LHCN-M2 (cell line): ENCODE measurements at places on chromosomes 3 and 15. TPM values are rescaled to one million over a fixed set of nuclear protein-coding genes. Genes with fewer than 3 reads are reported as not detected.

TRH gene
- not detected in 2 replicates for total RNA-seq

SLC6A11 gene
- total RNA-seq, result not detected in 2 replicates

IL17RC gene
- total RNA-seq, result 30.1 and 42.3 TPM in 2 replicates

INO80 gene
- 16.7 and 17.1 TPM in 2 replicates for total RNA-seq

- DNase-seq, result peak; percentile 23
Measured at GRCh38 chr3:188832961-188833721, 338.6 kb upstream of the TPRG1 start.

GRCh38 chr3:34988296-34988695 lies 651.0 kb upstream of the ARPP21 start:
- DNase-seq, result no peak

DNA sequence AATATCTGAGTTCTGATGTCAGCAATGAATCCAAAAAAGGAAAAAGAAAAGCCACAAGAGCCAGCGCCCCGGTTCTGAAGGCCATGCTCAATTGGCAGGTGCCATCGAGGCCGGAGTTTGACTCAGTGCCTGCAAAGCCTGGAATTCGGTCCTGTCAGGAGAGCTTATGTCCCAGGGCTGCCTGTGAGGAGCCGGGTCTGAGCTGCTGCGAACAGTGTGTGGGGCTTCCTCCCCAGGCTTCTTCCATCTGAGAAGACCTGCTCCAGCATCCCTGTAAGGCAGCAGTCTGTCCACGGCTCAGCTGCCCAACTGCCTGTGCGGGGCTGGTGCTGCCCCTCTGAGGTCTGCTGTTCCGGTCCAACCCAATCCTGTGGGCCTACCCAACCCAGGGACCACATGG lies 46.1 kb downstream of the ROPN1B start:
- DNase-seq, result no peak

- no peak for DNase-seq
Measured at GRCh38 chr3:107590786-107591185, 68.0 kb downstream of the BBX start.

DNA sequence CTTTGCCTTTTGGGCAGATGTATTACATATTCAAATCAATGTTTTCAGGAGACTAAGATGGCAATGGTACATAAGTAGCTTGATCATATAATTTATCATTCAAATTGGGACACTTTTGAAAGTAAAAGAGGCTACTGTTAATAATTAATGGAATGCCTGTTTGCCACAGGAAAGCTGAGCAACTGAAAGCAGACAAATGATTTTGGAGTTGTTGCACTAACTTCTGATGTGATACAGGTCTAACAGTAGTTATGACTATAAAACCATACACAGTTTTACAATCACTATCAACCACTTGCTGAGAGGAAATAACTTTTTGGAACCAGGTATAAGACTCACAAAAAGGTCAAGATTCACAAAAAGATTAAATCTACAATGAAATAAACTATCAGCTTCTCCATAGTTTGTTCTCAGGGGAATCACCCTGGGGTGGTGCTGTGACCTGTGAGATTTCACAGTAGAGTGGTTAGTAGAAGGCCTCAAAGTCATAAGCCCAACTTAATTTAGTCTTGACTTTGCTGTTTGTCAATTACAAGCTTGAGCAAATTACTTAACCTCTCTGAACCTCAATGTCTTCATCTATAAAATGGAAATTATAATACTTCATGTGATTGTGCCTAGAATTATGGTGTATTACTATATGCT lies 42.7 kb downstream of the HHLA2 start:
- no peak for DNase-seq

DNA sequence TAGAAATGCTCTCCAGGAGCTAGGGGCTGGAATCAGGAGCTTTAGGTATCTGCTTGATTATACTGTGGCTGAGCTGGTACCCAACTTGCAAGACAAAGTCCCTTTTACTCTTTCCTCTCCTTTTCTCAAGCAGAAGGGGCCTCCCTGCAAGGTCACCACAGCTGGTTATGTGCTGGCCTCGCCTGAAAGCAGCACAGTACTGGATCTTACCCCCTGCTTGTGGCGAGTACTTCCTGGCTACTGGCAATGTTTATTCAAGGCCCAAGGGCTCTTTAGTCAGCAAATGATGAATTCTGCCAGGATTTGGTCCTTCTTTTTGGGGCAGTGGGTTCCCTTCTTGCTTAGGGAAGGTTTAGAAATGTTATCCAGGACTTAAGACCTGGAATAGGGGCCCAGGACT lies 234.6 kb downstream of the RAP2B start:
- no peak for DNase-seq

GRCh38 chr3:103992469-103992868 lies 1374.2 kb upstream of the ALCAM start:
- DNase-seq, result no peak

DNA sequence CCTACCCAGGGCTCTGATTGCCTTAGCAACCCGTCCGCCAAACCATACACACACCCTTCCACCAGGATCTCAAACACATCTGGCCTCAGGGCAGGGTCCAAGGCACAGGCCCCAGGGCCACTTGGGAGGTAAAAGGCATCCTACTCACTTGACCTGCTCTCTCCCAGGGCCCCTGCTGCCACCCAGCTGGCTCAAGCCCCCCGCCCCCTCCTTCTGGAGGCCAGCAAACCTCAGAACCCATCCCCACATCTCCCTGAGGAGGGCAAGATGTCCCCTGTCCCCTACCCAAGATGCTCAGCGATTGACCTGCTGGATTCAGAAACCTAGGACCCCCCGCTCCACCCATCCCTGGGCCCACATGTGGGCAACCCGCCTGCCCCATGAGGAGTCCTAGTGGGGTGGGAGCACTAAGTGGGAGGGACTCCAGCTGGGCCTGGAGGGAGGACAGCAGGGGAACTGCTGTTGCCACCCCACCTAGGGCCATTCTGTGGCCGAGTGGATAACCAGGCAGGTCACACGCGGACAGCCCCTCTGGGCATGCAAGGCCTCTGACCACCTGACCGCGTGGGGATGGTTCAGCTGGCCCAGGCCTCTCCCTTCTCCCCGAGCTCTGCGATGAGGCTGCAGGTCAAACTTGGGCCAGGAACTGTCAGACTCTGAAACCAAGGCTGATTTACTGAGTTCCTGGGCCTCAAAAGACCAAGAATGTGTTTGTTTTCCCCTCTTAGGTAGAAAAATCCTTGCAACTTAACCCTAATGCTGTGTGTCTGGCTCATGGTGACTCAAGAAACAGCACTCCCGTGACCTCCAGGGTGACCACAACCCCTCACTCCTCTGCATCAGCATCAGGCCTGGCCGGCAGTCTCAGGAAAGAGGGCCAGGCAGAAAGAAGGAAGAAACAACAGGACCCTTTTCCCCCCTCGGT lies 4.2 kb downstream of the MFGE8 start:
- DNase-seq, result peak; percentile 53

DNA sequence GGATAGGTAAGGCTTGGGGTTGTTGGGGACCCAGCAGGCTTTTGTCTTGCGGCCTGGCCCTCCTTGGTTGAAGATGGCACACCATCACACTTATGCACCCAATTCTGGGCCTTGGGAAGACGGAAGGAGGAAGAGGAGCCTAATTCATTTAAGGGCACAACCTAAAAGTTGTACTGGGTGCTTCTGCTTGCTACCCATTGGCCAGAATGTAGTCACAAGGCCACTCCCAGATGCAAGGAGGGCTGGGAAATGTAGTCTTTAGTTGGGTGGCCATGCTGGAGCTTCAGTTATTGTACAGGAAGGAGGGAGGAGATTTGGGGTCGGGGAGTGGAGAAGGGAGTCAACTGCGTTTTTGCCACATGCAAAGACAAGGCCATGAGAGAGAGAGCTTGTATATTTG lies 109.2 kb downstream of the TMEM266 start:
- DNase-seq, result no peak

DNA sequence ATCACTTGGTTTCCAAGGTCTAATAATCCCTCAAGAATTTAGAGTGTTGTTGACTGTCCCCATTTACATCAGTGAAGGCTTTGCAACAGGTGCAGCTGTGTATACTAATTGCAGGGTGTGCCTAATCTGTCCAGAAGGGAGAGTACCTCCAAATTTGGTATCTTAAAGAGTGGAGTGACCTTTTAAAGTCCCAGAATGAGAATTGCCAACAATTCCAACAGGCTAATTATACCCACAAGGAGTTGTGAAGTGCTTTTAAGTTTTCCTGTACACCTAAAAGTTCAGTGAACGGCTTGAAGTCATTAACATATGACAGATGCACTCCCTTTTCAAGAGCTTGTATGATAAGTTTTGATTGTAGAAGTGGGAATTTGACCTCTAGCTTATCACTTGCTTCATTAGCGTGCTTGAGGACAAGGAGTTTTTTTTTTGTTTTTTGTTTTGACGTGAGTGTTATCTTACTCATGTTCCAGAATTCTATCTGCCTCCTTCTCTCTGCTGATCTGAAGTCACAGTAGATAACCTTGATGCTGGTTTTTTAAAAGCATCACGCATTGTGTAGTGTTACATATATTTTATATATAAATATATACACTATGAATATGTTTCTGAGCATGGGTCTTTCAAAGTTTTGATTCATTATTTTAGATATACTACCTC lies 26.3 kb downstream of the CDIN1 start:
- peak; percentile 33 for DNase-seq

DNA sequence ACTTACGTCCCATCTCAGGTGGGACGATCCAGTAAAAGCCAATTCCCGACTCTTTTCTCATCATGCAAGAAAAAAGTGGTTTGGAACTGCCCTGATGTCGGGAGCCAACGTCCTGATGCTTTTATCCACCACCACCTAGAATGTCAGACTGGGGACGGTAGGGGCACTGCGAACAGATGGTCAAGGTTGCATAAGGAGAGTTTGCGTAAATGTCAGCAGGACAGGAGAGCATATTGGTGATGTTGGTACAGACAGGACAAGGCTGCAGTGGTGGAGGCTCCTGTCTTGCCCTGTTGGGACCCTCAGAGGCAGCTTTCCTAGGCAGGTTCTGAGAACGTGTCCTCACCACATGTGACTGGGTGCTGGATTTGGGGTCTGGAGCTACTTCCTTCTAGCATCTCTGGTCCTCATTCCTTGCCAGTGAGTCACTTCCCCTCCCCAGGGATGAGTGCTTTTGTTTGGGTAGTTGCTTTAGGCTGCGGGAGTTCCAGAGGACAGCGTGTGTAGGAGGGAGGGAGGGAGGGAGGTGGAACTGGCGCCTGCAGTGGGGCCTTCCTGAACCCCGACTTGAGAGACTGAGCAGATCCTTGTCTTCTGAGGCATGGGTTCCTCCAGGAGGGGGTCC lies 21.0 kb downstream of the THSD4 start:
- peak; percentile 90 for DNase-seq

GRCh38 chr3:183188895-183189462 lies 26.4 kb upstream of the LAMP3 start:
- DNase-seq, result peak; percentile 36

DNA sequence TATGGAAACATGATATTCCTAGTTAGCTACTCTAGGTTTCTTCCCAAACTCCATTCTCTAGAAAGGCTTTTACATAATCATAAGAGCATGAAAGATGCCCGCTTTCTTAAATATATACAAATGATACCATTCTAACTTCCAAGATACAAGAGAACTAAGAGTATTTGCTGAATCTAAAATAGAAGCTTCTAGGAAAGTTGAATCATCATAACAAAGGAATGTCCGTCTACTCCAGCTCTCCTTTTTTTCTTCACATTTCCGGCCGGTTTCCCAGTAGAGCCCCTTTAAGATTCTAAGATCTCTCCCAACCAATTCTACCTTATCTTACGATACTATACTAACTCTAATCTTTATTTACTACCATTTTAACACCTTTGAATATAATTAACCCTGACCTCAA lies 60.1 kb downstream of the RAD18 start:
- DNase-seq, result peak; percentile 45

- DNase-seq, result no peak
Measured at GRCh38 chr3:12752102-12752501, 7.0 kb downstream of the TMEM40 start.

DNA sequence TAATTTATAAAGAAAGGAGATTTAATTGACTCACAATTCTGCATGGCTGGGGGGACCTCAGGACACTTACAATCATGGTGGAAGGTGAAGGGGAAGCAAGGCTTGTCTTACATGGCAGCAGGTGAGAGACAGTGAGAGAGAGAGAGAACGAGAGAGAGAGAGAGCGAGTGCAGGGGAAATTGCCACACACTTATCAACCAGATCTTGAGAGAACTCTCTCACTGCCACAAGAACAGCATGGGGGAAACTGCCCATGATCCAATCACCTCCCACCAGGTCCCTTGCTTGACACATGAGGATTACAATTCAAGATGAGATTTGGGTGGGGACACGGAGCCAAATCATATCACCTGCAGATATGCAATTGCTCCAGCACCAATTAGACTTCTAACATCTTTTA lies 7.1 kb upstream of the RPL39L start:
- DNase-seq, result no peak

DNA sequence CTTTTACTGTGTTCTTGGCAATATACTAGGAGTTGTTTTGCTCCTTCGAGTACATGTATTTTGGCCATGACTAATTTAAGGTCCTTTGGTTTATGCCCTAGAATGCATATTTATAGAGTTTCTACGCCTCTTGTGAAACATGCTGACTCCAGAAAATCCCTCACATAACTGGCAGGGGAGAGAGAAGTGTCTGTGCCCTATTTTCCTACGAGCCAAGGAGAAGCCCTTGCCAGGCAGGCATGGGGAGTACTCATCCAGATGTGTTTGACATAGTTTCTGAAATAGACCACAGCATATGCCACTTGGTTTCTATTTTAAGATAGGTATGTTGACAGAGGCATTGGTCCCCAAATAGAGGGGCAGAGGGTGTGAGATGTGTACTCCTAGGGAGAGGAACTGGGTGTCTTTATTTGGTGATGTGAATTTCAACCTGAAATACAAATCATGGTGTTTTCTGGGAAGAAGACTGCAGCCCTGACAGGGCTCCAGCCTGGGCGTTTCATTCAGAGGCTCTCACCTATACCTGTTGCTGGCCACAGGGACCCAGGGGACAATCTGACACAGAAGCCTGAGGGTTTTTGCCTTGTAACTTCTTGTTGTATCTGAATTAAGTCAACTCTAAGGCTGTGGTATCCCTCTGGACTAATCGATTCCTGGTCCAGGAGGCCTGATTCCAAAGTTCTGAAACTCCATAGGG lies 267.8 kb upstream of the C2CD4B start:
- no peak for DNase-seq

GRCh38 chr3:36403661-36404060 lies 23.4 kb downstream of the STAC start:
- no peak for DNase-seq

GRCh38 chr3:151035072-151035471 lies 50.4 kb upstream of the MED12L start:
- no peak for DNase-seq

DNA sequence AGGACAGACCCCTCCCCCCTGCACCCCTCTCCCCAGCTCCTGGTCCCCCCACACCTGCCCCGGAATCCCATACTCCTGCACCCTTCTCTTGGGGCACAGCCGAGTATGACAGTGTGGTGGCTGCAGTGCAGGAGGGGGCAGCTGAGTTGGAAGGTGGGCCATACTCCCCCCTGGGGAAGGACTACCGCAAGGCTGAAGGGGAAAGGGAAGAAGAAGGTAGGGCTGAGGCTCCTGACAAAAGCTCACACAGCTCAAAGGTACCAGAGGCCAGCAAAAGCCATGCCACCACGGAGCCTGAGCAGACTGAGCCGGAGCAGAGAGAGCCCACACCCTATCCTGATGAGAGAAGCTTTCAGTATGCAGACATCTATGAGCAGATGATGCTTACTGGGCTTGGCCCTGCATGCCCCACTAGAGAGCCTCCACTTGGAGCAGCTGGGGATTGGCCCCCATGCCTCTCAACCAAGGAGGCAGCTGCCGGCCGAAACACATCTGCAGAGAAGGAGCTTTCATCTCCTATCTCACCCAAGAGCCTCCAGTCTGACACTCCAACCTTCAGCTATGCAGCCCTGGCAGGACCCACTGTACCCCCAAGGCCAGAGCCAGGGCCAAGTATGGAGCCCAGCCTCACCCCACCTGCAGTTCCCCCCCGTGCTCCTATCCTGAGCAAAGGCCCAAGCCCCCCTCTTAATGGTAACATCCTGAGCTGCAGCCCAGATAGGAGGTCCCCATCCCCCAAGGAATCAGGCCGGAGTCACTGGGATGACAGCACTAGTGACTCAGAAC lies 9.8 kb downstream of the MAP1A start:
- no peak for DNase-seq
